Trophoblast cell (in vitro differentiated cells and primary cell): ENCODE measurements at places on chromosomes 7 and 10.

DNA sequence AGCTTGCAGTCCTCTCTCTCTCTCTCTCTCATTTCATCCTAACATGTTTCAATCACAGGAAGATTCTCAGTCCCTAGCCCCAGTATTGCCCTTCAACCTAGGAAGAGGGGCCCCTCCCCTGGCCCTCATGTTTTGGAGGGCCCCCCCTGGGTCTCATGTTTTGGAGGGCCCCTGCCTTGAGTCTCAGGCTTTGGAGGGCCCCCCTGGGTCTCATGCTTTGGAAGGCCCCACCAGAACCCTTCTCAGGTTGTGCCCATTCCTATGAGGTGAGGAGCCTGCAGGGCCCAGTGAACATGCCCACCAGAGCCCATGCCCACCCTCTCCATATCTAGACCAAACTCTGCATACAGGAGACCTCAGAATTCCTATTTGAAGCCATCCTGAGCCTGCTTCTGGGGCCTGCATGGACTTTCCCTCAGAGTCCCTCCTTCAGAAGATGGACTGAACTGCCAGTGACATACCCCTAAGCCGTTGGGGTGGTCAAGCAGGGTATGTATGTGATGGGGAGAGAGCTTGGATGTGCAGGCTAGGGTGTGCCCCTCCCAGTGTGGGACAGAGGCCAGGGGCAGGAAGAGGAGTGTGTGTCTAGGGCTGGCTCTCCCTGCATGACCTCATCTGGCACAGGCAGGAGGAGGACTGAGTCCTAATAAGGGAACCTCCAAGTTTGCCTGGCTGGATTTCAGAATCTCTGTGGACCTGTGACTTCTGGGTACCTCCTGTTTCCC is 8.1 kb upstream of the VDAC2 start:
- DNase-seq, result no peak

DNA sequence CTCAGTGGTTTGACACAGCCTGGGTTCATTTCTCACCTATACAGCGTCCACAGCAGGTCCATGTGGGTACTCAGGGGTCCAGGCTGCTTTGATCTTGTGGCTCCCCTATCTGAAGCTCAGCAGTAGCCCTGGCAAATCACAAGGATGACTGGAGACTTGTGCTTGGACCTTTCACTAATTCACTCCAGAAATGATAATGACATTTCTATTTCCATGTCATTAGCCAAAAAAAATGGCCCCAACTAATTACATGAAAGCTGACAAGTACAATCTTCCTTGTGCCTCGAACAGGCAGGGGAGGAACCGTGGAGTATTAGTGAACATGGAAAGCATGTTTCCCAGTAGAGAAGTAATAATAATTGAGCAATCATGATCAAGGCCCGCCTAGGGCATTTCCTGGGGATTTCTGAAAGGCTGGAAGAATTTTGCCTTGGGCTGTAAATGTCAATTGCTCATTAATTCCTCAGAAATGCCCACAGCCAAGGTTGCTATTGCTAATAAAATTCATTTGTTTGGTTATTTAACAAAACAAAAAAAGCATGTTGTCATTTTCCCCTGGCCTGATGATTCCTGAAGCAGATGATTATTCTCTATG is 586.1 kb downstream of the SDK1 start:
- DNase-seq, result peak; percentile 94

- no peak for DNase-seq
Observed at GRCh38 chr7:19919261-19920095, 146.1 kb upstream of the TMEM196 start.

GRCh38 chr10:21517134-21518031 is 8.1 kb downstream of the SKIDA1 start:
- DNase-seq, result peak; percentile 42

DNA sequence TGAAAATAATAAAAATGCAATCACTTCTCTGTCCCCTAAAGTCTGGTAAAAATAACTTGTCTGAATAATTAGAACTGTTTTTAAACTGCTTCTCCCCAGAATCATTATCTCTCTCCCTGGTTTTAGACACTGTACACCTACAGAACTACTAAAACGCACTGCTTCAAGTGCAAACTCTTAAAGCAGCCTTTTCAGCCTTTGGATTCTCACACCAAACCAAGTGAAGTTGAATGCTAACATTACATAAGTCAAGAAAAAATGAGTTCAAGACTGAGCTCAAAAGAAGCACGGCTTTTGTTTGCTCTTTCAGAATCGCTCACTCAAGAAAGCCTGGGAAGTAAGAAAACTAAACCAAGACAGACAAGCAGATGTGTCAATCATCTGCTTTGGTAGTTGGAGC is 188.8 kb downstream of the LSM5 start:
- no peak for DNase-seq

GRCh38 chr7:94616855-94617254 is 39.1 kb downstream of the SGCE start:
- no peak for DNase-seq

DNA sequence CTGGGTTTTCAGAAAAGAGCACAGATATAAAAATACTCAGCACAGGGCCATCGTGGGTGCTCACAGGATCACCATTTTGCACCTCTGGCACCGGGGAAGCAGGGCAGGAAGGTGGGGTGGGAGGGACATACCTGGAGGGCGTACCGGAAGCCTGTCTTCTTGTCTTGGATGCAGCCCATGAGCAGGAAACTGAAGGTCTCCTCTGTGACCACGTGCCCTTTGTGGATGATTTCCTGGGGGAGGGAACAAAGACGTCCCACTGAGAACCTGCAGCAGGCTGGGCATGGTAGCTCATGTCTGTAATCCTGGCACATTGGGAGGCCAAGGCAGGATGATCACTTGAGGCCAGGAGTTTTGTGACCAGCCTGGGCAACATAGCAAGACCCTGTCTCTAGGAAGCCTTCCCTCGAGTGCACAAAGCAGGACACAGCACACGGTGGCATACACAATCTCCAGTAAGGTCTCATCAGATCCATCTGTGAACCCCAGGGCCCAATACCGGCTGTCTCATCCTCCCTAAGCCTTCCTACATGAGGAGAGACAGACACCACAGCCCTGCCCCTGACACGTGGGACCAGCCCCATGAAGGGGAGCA is 9.5 kb downstream of the PTCD1 start:
- DNase-seq, result no peak

- DNase-seq, result no peak
Observed at GRCh38 chr7:155097338-155097737, 27.2 kb downstream of the HTR5A start.

- no peak for DNase-seq
Observed at GRCh38 chr10:11282156-11282555, 264.5 kb downstream of the CELF2 start.

GRCh38 chr7:122689346-122690109 is 9.4 kb downstream of the RNF133 start:
- DNase-seq, result no peak

DNA sequence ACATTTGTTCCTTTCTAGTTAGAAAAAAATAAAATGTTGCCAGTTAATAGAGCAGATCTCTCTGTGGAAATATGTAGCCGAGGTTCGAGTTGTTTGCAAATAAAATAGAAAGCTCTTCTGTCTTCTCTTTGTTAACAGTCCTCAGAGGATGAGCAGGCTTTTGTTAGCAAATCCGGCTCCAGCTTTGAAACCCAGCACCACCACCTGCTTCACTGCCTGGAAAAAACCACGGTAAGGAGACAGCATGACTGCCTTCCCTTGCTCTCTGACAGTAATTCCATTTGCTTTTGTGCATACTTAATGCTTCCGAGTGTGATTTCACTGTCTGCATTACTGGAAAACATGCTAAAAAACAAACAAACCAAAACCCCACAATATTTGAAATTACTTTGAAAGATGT is 115.6 kb downstream of the TSPAN12 start:
- no peak for DNase-seq

DNA sequence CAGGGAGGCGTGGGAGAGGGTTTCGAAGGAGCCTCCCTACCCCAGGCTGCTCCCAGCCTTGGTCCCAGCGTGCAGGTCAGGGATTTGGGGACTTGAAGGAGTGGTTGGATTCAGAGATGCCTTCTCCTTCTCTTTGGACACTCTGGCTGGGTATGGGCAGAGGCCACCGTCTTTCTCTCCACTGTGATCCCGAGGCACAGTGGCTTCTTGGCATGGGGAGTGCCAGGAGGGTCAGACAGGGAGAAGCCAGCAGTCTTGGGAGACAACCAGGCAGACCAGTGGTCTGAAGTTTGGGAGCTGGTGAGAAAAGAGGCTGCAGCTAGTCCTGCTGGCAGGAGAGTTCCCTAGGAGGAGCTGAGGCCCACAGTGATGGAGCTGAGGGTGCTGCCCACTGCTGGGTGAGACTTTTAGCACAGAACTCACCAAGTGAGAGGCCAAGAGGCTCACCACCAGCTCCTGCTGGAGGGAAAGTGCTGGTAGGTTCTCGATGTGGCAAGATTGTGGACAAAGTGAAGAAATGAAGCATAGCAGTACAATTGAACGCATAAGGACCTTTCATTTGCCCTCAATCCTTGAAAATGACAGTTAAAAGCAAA is 35.2 kb upstream of the WDFY4 start:
- no peak for DNase-seq

DNA sequence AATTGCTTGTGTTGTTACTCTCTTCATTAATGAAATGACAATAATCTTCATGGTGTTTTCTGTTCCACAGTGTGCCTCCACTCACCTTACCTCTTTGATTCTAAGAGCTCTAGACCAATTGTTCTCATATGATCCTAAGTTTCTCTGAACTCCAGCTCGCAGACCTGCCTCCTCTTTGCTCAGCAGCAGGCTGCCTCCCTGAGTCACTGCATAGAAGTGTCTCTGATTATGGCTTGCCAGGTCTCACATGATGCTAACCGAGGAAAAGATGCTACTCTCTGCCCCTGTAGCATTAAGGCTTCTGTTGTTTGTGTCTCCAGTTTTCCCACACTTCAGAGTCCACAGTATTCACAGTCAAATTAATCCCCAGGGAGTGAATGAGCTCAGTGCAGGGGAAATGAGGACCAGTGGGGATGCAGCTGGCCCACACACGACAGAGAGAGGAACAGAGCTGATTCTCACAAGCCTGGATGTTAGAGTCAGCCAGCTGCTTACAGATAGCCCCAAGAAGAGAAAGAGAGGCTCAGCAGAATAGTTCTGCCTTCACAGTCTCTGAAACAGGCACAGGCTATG is 145.9 kb upstream of the EGR2 start:
- no peak for DNase-seq

GRCh38 chr7:143936087-143937009 is 1.3 kb downstream of the OR2F2 start:
- DNase-seq, result peak; percentile 13

GRCh38 chr7:70598976-70599375 is 533.0 kb upstream of the GALNT17 start:
- DNase-seq, result no peak

DNA sequence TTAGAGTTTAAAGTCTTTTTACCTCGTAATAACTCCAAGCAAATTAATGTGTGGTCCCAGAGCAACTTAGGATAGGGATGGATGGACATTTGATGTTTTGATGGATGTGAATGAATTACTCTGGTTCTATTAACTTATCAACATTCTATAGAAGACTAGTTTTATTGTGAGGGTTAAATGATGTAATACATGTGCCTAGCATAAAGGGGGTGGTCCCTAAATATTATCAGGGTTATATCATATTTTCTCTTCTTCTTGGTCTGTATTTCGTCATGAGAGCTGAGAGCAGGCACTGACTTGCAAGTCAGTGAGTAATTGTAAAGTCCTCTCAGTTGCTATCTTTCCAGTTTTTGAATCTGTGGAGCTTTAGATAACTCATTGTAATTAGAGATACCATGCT is 219.3 kb downstream of the GATA3 start:
- DNase-seq, result peak; percentile 34

DNA sequence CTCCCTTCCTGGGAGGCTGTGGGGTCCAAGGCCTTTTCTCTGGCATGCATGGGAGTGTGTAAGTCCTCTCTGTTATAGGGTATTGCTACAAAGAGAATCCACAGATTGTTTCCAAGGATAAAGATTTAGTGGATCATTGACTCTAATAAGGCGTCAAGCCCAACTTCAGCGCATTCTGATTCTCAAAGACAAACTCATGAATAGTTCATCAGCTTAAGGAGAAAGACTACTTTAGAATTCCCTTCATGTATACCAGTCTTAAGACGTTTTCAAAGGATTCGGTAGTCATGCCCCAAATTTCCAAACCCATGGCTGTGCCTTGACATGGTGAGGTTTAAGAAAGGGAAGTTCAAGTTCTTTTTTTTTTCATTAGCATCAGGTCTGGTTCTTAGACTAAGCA is 46.6 kb upstream of the ABLIM1 start:
- no peak for DNase-seq

DNA sequence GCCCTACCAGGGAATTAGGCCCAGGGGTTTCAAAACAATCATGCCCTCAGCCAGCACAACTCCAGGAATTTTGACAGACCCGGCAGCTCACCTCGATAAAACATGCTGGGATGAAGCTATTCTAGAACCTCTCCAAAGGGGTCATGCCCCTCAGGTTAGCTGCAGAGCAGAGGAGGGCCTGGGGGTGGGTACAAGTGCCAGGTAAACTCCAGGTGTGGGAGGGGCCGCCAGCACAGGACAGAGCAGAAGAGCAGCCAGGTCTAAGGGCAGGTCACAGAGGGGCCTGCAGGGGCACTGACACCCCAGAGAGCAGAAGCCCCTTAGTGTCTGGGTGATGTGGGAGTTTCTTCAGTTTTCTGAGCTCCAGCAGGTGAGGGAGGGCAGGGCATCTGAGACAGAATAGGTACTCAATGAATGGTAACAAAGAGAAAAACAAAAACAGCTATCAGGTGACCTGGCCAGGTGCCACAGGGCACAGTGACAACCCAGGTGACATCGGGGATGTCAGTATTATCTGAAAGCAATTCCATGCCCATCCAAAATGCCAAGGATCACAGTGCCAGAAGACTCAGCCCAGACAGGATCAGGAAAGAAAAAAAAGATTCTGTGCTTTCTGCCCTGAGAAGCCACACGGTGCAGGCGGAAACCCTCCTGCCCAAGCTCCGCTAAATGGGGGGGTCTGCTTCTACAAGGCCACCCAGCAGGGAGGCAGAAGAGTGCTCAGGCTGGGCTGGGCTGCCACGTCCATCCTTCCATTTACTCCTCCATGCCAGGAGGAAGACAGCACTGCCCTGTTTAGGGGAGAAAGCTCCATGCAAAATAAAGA is 104.5 kb downstream of the TNS3 start:
- DNase-seq, result no peak

- no peak for DNase-seq
Observed at GRCh38 chr7:102310414-102310815, 23.7 kb downstream of the SH2B2 start.

- DNase-seq, result no peak
Observed at GRCh38 chr10:30825022-30825421, 195.5 kb upstream of the LYZL2 start.

GRCh38 chr7:53431901-53432300 is 396.5 kb downstream of the POM121L12 start:
- DNase-seq, result no peak

- DNase-seq, result no peak
Observed at GRCh38 chr10:69968830-69969229, 83.8 kb upstream of the MACROH2A2 start.

DNA sequence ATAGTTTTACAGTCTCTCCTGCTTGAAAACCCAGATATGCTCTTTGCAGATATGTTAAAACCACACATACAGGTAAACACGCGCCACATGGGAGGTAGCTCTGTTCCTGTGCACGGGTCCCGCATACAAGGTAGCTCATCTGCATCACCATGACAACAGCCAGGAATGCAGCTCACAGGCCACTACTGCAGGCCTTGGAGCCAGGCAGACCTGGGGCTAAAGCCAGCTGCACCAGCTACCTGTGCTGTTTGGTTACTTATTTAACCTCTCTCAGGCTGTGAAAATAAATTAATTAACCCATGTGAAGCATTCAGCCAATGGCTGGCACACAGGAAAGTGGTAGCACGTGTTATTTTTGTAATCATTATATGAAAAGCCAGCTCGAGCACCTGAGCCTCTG is 428.3 kb downstream of the TNS3 start:
- DNase-seq, result peak; percentile 86

- DNase-seq, result no peak
Observed at GRCh38 chr10:84966708-84967441, 638.5 kb downstream of the CCSER2 start.
